A673 (cell line): ENCODE measurements at places on chromosomes 2 and 18. TPM values are rescaled to one million over a fixed set of nuclear protein-coding genes. Genes with fewer than 3 reads are reported as not detected.

The SGPP2 gene
- total RNA-seq, result 0.09 and 0.37 TPM in 2 replicates

The CDH7 gene
- total RNA-seq, result 2.1 and 2.3 TPM in 2 replicates

The RAB27B gene
- 0.04 TPM in 1 of 2 replicates, not detected in the other for total RNA-seq

The VSNL1 gene
- total RNA-seq, result 4.8 and 7.8 TPM in 2 replicates

- H3K4me1 ChIP-seq, result peaks cover 6% of the 10 kb centered on the region
- no peaks in the 10 kb centered on the region for H3K36me3 ChIP-seq
- H3K4me3 ChIP-seq, result no peak overlapping the region
- peak; percentile 71 for DNase-seq
- H3K27me3 ChIP-seq, result no peaks in the 10 kb centered on the region
- H3K27ac ChIP-seq, result no peak overlapping the region
Observed at GRCh38 chr2:223404616-223405015, 197.5 kb downstream of the SCG2 start.

DNA sequence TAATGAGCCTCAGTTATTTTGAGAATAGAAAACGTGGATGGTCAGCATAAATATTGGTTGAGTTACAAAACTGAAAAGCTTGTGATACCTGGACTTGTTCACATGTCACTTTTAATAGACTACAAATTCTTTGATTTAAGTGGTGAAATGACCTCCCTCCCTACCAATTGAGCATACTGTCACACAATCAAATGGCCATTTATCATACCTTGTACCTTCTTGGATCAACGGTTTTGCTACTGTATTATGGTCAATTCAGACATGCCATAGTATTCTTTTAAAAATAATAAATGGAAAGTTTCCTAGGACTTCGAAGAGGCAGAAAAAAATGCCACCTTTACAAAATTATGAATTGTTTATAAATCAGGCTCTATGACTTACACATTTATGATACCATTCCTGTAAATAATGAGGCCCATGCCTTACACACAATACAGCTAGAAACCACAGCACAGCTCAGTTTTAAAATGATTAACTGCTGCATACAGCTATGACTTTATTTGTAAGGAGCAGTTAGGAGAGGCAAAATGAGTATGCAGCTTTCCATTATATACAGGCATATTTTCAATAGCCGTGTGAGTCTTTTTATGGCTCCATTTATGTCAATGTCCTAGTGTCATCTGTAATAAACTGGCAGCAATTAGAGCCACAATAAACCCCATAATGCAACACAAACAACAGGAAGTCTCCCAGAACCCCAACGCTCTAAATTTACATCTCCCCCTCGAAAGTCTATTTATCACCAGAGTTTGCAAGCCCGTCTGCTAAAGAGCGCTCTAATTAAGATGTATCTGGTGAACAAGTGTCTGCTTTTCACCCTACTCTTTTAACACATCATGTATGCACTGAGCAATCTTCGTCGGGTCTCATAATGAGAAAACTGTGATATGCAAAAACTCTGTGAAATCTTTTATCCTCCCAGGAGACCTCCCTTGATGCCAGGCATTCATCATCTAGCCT lies 176.1 kb downstream of the ZNF521 start:
- no peaks in the 10 kb centered on the region for H3K27me3 ChIP-seq
- no peak for DNase-seq
- H3K36me3 ChIP-seq, result no peaks in the 10 kb centered on the region
- H3K27ac ChIP-seq, result no peak overlapping the region

GRCh38 chr2:656676-657075 lies 20.5 kb downstream of the TMEM18 start:
- H3K36me3 ChIP-seq, result no peaks in the 10 kb centered on the region
- DNase-seq, result no peak
- no peak overlapping the region for H3K4me3 ChIP-seq
- no peaks in the 10 kb centered on the region for H3K4me1 ChIP-seq

- H3K27me3 ChIP-seq, result no peaks in the 10 kb centered on the region
- peaks cover 11% of the 10 kb centered on the region for H3K4me1 ChIP-seq
- H3K4me3 ChIP-seq, result no peak overlapping the region
- no peak overlapping the region for H3K27ac ChIP-seq
- no peaks in the 10 kb centered on the region for H3K36me3 ChIP-seq
- DNase-seq, result no peak
Observed at GRCh38 chr2:235544689-235544969, 50.8 kb downstream of the AGAP1 start.

- no peak overlapping the region for H3K4me3 ChIP-seq
- peak overlapping the region; percentile 78 for H3K27ac ChIP-seq
- peak; percentile 94 for DNase-seq
- no peaks in the 10 kb centered on the region for H3K27me3 ChIP-seq
- no peaks in the 10 kb centered on the region for H3K36me3 ChIP-seq
- H3K4me1 ChIP-seq, result peaks cover 80% of the 10 kb centered on the region
Observed at GRCh38 chr18:55354795-55355194, 233.2 kb downstream of the TCF4 start.

GRCh38 chr18:74778191-74778847 lies 180.6 kb downstream of the ZNF407 start:
- peak; percentile 15 for DNase-seq
- no peak overlapping the region for H3K27ac ChIP-seq
- no peak overlapping the region for H3K4me3 ChIP-seq
- H3K27me3 ChIP-seq, result no peaks in the 10 kb centered on the region
- no peaks in the 10 kb centered on the region for H3K36me3 ChIP-seq

DNA sequence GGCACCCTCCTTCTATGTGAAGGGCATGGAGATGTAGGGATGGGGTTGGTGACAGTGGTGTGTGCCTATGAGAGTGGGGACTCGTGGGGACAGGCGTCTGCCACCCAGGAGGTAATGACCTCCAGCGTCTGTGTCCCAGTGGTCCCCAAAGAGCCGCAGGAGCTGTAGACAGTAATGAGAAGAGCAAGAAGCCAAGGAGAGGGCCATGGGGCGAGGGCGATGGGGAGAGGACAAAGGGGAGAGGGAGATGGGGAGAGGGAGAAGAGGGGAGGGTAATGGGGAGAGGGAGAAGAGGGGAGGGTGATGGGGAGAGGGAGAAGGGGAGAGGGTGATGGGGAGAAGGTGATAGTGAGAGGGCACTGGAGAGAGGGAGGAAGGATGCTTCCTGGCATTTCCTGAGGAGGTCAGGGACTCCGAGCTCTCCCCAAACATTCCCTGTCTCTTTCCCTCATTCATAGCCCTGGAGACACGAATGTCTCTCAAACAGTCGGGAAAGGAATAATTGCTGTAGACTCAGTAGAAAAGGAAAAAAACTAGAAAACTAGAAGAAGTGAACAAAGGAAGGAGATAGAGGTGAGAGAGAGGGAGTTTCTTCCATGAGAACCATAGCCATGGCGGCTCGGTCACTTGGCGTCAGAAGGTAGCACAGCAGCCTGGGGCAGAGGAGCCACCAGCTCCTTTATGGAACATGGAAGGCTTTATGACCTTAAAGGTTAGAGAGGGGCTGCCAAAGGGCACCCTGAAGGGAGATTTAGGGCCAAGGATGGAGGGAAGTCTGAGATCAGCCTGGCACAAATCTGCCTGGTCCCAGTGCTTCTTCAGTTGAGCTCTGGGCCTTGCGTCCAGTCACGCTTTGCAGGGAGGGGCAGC lies 39.5 kb downstream of the PSD4 start:
- DNase-seq, result no peak
- no peaks in the 10 kb centered on the region for H3K36me3 ChIP-seq
- peak overlapping the region; percentile 45 for H3K27ac ChIP-seq
- peaks cover 49% of the 10 kb centered on the region for H3K4me1 ChIP-seq
- H3K4me3 ChIP-seq, result no peak overlapping the region

GRCh38 chr2:75960472-75961009 lies 249.8 kb upstream of the GCFC2 start:
- no peaks in the 10 kb centered on the region for H3K36me3 ChIP-seq
- H3K4me1 ChIP-seq, result no peaks in the 10 kb centered on the region
- DNase-seq, result no peak
- H3K4me3 ChIP-seq, result no peak overlapping the region
- no peaks in the 10 kb centered on the region for H3K27me3 ChIP-seq
- H3K27ac ChIP-seq, result no peak overlapping the region
